Placental pericyte (primary cell): ENCODE measurements at places on chromosomes 7 and 10. TPM values are rescaled to one million over a fixed set of nuclear protein-coding genes. Genes with fewer than 3 reads are reported as not detected.

Gene CLDN4
- 0.22 TPM in 1 of 2 replicates, not detected in the other for total RNA-seq

Gene ITIH5
- under 0.01 TPM in 1 of 2 replicates, not detected in the other for total RNA-seq

Gene DEPP1
- total RNA-seq, result 3.6 and 14.4 TPM in 2 replicates

Gene VAX1
- total RNA-seq, result not detected in 2 replicates

Gene NEUROD6
- total RNA-seq, result not detected in 2 replicates

Gene ADD3
- total RNA-seq, result 102 and 168 TPM in 2 replicates
